Activated T-helper 1 cell treated with anti-CD3 and anti-CD28 coated beads, Interleukin-2, amount 50 U/mL, for 16 hours (primary cell): ENCODE measurements at places on chromosomes 7 and 10.

DNA sequence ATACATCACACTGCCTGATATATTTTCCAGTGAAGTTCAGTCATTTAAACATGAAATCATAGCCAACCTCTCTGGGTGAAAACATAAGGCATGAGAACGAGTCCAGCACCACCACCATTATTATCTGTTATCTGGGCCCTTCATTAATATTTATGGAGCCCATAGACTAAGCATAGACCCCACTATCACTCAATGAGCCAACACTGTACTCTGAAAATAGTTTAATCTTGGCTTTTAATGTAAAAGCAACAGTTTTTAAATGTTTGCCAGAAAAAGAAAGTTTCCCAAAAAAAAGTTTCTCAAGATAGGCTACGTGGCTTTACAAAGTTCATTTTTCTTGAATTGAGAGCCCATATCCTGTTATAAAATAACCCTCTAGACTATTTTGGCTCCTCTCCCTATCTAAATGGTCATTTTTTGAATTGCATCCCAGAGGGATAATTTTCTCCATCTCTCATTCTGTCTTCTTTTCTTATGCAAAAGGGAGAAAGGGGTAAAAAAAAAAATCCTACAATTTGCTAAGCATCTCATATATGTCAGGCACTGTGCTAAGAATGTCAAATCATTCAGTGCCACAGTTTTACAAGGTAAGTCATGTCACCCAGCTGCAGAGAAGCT is 66.1 kb downstream of the FZD1 start:
- DNase-seq, result no peak

DNA sequence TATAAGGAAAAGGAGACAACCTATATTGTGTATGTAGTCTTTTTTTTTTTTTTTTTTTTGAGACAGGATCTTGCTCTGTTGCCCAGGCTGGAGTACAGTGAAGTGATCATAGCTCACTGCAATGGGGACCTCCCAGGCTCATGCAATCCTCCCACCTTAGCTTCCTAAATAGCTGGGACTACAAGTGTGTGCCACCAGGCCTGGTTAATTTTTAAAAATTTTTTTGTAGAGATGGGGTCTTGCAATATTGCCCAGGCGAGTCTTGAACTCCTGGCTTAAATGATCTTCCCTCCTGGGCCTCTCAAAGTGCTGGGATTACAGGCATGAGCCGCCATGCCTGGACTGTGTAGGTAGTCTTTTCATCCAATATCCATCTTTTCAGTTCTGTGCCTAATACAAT is 78.7 kb upstream of the ARHGAP21 start:
- DNase-seq, result no peak

GRCh38 chr10:104304927-104305326 is 33.3 kb downstream of the ITPRIP start:
- no peak for DNase-seq

- DNase-seq, result no peak
Measured at GRCh38 chr10:49629431-49629881, 15.6 kb downstream of the CHAT start.

GRCh38 chr10:113539789-113540188 is 13.1 kb upstream of the HABP2 start:
- DNase-seq, result no peak

DNA sequence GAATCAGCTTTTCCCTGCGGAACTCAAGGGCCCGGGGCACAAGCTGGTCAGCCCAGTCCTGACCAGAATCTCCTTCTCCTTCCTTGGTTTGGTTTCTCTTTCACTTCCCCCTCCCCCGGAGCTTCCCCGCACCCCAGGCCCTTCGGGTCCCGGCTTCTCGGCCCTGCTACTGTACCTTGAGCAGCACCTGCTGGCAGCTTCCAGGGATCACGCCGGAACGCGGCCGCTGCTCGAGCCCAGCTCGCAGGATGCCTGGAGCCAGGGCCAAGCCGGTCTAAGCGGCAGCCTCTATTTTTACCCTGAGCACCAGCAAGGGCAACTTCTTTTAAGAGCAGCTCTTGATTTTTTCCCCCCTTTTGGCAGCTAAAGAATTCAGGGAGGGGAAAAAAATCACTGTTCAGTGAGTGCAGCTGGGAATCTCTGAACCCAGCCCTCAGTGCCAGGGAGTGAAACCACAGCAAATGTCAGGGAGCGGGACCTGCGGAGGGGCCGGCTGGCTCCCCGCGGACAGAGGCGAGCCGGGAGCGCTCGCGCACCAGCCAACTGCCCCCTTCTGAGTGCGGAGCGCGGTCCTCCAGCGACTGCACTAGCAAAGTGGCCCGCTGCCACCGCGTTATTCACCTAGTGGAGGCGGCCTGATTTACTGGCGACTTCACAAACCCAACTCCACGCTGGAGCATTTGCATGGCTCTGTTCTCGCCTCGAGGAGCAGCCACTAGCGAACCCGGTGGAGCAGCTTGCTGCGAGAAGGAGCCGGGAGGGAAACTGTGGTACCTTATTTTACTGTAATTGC is 2.4 kb upstream of the INHBA start:
- DNase-seq, result peak; percentile 6

- no peak for DNase-seq
Measured at GRCh38 chr10:92993699-92994272, 66.8 kb upstream of the CYP26C1 start.
